ENCODE measurements at places on chromosomes 5 and 9.

DNA sequence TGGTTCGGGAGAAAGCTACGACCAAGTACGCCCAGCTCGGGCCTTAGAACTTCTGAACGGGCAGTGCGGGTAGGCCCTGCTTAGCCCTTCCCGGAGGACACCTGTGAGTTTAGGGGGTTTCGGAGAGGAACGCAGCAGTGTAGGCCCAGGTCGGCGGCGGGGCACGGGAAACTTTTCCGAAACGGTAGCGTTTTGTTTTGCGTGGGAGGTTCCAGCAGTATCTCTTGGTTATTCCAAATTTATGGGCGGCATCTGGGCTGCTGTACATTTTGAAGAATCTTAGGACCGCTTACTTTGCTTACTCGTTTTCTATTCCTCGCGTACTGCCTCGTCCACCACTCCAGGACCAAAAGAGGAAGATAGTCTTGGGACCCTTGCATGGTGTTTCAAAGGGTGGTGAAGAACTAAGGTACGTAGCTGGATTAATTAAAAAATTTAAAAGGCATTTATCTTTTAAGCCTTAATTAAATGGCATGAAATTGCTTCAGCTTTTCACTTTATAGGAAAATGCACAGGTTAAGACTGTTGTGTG is 492 bp downstream of the TENT2 start:
- DNase-seq, result no peak

- no peak for DNase-seq
Measured at GRCh38 chr5:98085593-98085992, 687.9 kb upstream of the RGMB start.

DNA sequence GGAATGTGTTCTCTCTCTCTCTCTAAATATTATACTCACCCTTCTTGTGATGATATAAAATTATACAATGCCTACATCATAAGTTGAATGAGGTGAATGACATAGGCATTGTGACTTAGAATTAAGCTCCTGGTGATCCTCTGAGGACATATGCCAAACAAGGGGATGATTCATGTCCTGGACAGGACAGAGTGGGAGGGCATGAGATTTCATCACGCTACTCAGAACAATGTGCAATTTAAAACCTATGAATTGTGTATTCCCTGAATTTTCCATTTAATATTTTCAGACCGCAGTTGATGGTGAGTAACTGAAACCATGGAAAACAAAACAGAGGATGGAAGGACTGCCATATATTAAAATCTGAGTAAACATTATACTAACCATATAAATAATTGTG is 782.2 kb upstream of the NUDT12 start:
- peak; percentile 56 for DNase-seq

GRCh38 chr5:80607343-80607742 is 37.3 kb upstream of the ANKRD34B start:
- no peak for DNase-seq
